ENCODE measurements at places on chromosomes 7 and 10.

- DNase-seq: no peak
These were observed 384.1 kb upstream of the CNTNAP2 start for GRCh38 chr7:145732521-145732920.

GRCh38 chr7:157017603-157018327, 7.3 kb upstream of the MNX1 start:
- DNase-seq: no peak

DNA sequence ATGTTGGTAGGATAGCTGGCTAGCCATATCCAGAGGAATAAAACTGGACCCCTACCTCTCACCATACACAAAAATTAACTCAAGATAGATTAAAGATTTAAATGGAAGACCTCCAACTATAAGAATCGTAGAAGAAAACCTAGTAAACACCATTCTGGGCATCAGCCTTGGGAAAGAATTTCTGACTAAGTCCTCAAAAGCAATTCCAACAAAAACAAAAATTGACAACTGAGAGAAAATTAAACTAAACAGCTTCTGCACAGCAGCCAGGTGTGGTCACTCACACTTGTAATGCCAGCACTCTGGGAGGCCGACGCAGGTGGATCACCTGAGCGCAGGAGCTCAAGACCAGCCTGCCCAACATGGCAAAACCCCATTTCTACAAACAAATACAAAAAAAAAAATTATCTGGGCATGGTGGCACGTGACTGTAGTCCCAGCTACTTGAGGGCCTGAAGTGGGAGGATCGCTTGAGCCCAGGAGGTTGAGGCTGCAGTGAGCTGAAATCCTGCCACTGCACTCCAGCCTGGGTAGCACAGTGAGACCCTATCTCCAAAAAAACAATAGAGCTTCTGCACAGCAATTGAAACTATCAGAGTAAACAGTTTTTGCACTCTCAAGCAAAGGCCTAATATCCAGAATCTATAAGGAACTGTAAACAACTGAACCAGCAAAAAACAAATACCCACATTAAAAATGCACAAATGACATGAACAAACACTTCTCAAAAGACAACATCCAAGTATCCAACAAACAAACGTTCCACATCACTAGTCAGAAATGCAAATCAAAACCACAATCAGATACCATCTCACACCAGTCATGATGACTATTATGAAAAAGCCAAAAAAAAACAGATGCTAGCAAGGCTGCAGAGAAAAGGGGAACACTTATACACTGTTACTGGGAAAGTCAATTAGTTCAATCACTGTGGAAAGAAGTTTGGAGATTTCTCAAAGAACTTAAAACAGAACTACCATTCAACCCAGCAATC, 4.8 kb downstream of the CRPPA start:
- DNase-seq: peak; percentile 80

GRCh38 chr10:75083972-75084833, 27.3 kb upstream of the SAMD8 start:
- no peak for DNase-seq

DNA sequence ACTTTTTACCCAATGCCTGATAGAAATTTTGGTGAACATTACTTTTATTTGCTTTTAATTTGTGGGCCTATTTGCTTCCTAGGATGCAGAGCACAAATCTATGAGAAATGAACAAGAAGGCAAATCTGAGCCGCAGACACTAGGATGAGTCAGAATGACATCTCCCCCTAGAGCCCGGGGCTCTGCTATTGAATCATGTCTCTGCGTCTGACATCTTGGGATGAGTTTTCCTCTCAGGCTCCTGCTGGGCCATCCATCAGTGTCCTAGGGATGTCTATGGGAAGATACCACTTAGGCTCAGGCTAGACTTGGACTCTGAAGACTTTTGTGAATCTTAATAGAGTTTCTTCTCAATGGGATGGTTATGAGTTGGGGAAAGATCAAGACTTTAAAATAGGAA, 157.3 kb upstream of the MTPN start:
- peak; percentile 3 for DNase-seq

- DNase-seq: no peak
These were observed 114.1 kb downstream of the BMS1 start for GRCh38 chr10:42896735-42897134.

- DNase-seq: no peak
These were observed 86.3 kb upstream of the STEAP1B start for GRCh38 chr7:22586101-22586785.

DNA sequence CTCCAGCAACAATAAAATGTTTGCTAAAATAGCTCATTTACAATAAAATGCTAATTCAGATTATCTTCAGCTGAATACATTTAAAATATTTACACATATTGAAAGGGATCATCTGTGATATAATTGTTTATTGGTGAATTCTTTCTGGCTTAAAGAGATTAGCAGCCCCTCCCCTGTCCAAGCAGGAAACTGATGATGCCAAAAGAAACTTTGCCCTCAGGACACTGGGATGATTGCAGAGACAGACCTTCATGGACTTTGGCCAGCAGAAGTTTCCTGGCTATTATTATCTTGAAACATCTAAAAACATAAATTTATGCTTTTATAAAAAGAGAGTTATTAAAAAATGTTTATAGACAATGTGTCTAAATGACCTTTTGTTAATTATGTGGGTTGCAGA, 764.9 kb upstream of the MBL2 start:
- peak; percentile 1 for DNase-seq

- no peak for DNase-seq
These were observed 394.1 kb upstream of the PHF14 start for GRCh38 chr7:10579561-10579960.

GRCh38 chr7:130024390-130024789, 26.8 kb downstream of the ZC3HC1 start:
- DNase-seq: no peak

- peak; percentile 70 for DNase-seq
These were observed 187.9 kb downstream of the DIP2C start for GRCh38 chr10:501596-501995.

GRCh38 chr10:124547647-124548168, 86.1 kb downstream of the LHPP start:
- DNase-seq: no peak

- DNase-seq: no peak
These were observed 3.0 kb upstream of the CXCL12 start for GRCh38 chr10:44387853-44388251.

GRCh38 chr7:101365956-101366355, 3.3 kb downstream of the COL26A1 start:
- no peak for DNase-seq

GRCh38 chr7:90864088-90864487, 268.0 kb downstream of the CDK14 start:
- DNase-seq: no peak

DNA sequence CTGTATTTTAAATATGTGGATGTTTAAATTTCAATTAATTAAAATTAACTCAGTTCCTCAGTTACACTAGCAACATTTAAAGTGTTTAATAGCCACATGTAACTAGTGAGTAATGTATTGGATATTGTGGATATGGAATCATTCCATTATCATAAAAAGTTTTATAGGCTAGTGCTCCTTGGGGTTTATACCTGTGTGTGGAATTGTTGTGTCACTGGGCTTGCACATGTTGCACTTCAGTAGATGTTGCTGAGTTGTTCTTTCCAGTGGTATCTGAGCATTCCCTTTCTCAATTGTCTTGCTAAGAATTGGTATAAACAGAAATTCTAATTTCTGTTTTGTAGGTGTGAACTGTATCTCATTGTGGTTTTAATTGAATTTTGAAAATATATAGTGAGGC, 113.0 kb downstream of the ADK start:
- DNase-seq: no peak

DNA sequence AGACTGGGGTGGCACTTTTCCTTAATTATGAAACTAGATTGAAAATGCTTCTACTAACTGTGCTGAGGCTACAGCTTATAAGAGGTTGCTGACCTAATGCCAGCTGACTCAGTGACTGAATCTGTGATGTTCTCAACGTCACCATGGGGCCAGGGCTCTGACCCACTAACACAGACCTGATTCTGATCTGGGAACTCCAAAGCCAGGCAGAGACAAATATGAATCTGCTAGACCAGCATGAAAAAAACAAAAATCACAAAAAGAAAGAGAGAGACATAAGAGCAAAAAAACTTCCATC, 16.1 kb downstream of the USP6NL start:
- peak; percentile 18 for DNase-seq

Measured in mammary epithelial cell (primary cell).